ENCODE measurements at places on chromosomes 3 and 15. TPM values are rescaled to one million over a fixed set of nuclear protein-coding genes. Genes with fewer than 3 reads are reported as not detected.
A peak's percentile ranks its signal among the peaks of the same experiment; 100 is the strongest.

The VWA5B2 gene
- total RNA-seq: not detected

The TJP1 gene
- 91.3 TPM for total RNA-seq

The GPR62 gene
- not detected for total RNA-seq

The GOLGA8J gene
- total RNA-seq: not detected

The GOLGA6L10 gene
- 0.48 TPM for total RNA-seq

The HACL1 gene
- total RNA-seq: 21.2 TPM

The DPPA2 gene
- total RNA-seq: not detected

DNA sequence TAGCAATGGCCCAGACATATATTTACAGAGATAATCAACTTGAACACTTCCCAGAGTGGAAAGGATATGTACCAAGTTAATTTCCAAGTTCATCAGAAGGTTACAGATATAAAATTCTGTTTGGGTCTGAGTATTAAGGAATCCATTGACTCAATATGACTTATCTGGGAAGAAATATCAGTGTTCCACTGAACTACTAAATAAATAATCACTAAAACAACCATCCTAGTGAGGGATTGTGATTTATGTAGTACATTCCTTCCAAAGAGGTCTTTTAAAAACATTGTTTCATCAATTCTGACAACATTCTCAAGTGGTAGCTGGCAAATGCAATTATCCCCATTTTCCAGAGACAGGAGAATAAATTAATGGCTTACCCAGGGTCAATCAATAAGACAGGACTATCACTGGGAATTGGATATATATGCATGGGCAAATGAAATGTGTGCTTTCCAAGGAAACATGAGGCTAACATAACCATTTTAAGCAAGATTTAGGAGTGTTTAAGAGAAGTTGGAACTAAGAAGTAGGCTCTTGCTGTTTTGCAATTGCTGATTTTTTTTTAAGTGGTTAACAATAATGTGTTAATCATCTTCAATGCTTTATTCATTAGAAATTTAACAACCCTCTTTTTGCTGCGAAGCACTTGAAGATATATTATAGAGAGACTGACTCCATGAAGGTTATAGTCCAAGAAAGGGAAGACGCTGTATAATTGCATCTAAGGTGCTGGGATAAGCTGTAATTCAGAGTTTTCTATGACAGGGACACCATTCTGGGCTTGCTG lies 37.9 kb downstream of the SLC9A9 start:
- no peak for DNase-seq

- no peak for DNase-seq
Measured at GRCh38 chr15:25372298-25372697, 66.5 kb downstream of the UBE3A start.

DNA sequence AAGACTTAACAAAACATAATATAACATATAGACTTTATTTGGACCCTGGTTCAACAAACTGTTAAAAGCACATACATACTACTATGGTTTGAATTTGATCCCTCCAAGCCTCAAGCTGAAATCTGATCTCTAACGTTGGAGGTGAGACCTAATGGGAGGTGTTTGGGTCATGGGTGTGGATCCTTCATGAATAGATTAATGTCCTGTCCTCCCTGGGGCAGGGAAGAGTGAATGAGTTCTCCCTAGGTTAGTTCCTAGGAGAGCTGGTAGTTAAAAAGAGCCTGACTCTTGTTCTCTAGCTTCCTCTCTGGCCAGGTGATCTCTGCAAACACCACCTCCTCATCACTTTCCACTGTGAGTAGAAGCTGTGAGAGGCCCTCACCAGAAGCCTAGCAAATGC lies 36.4 kb downstream of the CLASP2 start:
- DNase-seq: no peak

- no peak for DNase-seq
Measured at GRCh38 chr3:137988152-137988551, 21.8 kb upstream of the CLDN18 start.

DNA sequence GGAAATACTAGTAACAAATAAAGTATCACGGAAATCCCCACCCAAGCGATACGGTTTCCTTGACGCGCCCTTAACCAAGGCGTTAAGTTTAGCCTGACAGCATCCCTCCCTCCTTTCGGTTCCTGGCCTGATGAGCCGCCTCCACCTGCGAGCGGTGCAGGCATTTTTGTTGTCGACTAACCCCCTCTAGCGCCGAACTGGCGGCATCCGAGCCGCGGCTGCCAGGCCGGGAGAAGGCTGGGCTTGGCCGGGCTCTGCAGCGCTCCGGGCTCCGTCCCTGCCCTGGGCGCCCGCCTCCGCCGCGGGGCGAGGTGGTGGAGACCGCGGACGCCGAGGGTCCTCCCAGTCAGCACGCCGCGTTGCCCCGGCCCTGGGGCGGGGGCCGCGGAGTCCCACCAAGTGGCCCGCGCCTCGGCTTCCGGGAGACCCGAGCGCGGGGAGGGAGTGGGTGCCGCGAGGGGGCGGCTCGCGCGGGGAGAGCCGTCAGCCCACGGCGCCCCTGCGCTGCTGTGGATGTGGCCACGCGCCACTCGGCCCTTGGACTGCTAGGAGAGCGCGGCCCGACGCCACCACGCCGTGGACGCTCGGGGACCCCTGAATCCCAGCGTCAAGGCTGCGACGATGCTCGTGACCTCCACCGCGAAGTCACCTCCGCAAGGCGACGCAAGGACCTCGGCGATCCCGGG lies 1.1 kb upstream of the EPHA6 start:
- peak; percentile 84 for DNase-seq

- DNase-seq: no peak
Measured at GRCh38 chr3:188649521-188649920, 495.6 kb downstream of the LPP start.

- DNase-seq: no peak
Measured at GRCh38 chr3:46221938-46222337, 13.8 kb upstream of the CCR1 start.

DNA sequence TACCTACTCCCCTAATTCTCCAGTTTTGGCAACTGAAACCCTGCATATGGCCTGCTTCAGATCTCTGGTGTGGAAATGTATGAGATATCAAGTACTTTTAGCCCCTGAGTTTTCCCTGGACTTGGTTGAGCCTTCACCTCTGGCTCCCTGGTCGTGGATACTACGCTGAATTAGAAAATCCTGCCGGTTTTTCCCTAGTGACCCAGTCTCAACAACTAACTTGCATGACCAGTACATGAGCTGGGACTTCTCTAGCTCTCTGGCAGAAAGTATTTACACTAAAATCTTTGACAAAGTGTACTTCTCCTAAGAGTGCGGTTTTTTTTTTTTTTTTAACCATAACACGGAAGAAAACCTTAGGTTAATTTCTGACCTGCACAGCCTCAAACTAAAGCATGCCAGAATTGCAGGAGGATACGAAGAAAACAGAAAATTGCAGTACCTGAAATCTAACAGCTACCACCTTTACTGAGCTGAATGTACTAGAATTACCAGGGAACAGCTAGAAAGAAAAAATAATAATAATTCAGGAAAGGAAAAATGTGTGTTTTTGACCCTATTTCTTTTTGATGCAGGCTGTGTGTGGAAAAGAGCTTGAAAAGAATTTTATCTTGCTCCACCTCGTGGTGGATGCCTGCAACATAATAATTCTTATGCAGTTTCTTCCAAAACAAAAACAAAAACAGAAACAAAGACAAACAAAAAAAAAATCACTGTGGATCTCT lies 165.6 kb downstream of the GMNC start:
- no peak for DNase-seq

DNA sequence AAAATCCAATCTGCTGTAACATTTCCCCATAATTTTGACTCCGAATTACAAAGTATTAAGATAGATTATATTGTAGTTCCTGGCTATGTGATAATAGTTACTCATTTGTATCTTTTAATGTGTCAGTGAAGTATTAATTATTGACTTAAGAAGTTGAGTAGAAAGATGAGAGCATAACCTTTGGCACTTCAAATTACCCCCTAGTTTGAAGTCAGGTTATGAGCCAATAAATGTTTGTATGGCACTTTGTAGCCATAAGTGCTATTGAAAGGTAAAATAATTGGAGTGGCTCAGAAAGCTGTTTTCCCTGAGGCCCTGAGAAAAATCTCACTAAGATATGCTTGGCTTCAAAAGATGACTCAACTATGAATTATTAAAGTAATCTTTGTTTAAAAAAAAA lies 31.0 kb downstream of the IREB2 start:
- no peak for DNase-seq

DNA sequence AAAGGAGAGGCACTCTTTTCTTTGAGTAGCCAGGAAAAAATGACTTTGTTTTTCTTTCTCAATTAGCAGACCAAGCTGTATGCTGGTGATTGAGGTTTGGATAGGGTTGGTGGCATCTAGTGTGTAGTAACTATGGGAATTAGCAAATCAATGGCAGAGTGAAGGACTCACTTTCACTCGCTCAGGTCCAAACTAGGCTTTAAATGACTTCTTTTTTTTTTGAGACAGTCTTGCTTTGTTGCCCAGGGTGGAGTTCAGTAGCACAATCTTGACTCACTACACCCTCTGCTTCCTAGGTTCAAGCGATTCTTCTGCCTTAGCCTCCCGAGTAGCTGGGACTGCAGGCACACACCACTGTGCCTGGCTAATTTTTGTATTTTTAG lies 35.9 kb downstream of the PRKCI start:
- no peak for DNase-seq

- no peak for DNase-seq
Measured at GRCh38 chr3:77142578-77142977, 102.7 kb downstream of the ROBO2 start.

- DNase-seq: no peak
Measured at GRCh38 chr3:8743021-8743601, 9.5 kb downstream of the CAV3 start.

GRCh38 chr3:102156426-102156825 lies 278.4 kb upstream of the ZPLD1 start:
- DNase-seq: no peak

DNA sequence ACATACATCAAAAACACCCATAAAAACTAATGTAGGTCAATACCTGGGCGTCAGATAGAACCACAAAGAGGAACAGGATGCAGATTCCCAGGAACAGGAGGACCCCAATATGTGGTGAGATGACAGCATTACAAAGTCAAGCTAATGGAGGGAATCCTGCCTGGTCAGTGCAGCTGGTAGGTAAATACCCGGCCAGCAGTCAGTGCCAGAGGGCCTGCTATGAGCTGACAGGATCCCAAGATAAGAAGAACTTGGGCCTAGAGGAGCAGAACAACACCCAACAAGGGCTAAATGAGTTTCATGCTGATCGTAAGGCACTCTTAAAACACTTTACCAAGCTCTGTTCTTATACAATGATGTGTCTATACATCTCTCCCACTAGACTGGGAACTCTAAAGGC lies 61.2 kb upstream of the KCNMB2 start:
- DNase-seq: no peak

- DNase-seq: no peak
Measured at GRCh38 chr3:189369636-189370035, 197.9 kb downstream of the TPRG1 start.

DNA sequence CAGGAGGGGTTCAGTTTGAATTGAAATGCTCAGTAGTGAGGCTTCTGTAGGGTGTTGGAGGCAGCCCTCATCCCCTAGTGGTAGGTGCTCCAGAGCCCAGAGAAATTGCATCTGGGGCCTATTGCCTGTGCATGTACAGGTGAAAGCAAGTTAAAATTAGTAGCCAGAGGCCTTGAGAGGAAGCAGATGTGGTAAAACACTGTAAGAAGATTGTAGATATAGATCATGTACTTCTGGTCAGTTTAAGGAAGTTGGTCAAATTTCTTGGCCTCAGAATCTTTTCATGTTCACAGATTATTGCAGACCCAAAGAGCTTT lies 34.6 kb downstream of the IGSF10 start:
- no peak for DNase-seq

DNA sequence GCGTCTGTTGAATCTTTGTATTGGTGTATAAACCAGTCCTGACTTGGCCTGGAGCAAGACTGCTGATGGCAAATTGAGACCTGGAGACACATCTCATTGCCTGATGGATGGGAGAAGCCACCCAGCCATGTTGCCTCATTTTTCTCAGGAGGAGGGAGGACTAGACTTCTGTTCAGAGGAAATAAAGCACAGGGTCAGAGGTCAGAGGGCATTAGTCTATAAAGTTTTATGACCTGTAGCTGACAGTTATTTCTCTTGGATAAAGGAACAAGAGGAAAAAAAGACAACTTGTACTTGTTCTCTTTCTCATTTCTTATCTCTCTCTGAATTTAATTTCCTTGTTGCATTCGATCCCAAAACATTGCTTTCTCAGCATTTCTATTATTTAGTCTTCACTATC lies 775.9 kb downstream of the SQOR start:
- no peak for DNase-seq

DNA sequence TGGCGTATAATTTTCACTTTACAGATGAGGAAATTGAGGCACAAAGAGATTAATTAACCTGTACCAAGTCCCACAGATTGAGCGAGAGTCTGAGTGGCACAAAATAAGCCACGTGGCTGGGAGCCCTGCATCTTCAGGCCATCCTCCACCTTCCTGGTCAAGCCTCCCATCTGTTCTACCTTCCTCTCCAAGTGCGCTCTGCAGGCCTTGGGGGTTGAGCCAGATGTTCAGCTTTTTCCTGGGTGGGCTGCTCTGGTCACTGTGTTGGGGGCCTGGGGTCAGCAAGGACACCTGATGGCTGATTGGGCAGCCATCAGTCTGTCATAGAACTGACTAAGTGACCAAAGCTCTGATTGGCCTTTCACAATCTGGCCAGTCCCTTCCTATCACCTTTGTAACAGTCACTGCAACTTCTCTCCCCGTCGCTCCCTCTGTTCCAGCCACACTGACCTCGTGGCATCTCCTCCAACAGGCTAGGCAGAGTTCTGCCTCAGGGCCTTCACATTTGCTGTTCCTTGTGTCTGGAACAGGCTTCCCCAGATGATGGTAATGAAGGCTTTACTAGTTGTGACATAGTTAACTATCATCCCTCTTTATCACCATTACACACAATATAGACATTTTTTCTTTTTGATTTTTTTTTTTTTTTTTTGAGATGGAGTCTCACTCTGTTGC lies 46.8 kb downstream of the SCN5A start:
- DNase-seq: peak; percentile 25

DNA sequence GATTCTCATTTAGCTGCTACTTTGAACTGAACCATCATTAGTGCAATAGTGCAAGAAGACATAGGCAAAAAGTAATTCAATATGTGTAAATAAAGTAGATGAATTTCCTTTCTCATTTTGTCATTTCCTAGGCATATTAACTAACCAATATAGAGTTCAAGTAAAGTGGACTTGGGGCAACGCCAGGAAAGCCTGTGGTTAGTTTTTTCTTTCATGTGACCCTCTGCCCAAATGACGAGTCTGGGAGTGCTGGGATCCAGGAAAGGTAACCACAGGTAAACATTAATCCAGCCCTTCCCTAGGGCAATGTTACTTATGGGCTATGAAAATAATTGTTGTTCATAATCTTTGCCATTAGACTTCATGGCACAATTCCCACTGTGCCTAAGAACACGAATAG lies 181.0 kb downstream of the VPS13C start:
- no peak for DNase-seq

DNA sequence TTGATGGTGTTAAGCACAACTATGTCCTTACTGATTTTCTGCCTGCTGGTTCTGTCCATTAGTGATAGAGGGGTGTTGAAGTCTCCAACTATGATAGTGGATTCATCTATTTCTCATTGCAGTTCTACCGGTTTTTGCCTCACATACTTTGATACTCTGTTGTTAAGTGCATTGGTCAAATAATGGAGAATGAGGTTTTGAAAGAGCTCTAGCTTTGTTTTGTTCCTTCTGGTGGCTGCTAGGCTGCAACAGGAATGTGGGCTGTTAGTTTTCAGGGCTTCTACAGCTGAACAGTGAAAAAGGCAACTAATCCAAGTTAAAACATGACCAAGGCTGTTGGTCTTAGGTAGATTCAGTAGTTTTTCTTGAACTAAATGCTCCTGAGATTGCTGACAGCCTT lies 62.6 kb downstream of the BTD start:
- DNase-seq: no peak
